HFFc6 (cell line): ENCODE measurements at places on chromosomes 7 and 10.

DNA sequence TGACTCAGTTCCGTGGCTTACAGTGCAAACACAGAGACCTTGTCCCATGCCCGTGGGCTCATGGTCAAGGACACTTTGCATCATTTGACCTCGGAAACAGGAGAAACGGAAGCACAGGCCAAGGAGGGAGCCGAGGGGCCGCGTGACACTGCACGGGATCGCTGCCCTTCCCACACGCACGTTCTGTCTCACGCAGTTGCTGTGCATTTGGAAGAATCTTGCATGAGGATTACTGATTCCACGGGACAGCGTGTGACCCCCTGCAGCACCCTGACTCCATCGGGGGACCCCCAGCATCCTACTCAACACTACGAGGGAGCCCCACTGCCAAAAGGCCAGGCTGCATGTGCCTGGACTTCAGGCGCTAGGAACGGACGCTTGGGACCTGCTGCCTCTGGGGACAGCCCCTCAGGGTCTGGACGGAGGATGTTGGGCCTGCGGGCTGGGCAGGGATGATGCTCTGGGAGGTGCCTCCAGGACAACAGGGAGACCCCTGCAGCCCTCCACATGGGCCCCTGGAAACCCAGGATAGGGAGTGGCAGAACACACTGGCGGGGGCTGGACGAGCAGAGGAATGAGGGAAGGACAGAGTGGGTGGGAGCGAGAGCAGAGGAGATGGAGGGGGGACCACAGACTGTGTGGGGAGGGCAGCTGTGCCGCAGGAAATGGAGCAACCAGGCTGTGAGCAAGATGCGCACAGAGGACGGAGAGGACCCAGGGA lies 222.2 kb downstream of the DNAJB6 start:
- no peaks in the 10 kb centered on the region; the same call in 1 of the 2 replicates for H3K27me3 ChIP-seq
- no peak overlapping the region for H3K4me3 ChIP-seq
- DNase-seq = no peak
- H3K4me1 ChIP-seq = no peaks in the 10 kb centered on the region

- peaks cover 20% of the 10 kb centered on the region for H3K36me3 ChIP-seq
- peaks cover 58% of the 10 kb centered on the region for H3K4me1 ChIP-seq
- H3K27ac ChIP-seq = peak overlapping the region; percentile 98
- H3K27me3 ChIP-seq = no peaks in the 10 kb centered on the region
Observed at GRCh38 chr10:52491246-52491995, 177.3 kb downstream of the DKK1 start.

DNA sequence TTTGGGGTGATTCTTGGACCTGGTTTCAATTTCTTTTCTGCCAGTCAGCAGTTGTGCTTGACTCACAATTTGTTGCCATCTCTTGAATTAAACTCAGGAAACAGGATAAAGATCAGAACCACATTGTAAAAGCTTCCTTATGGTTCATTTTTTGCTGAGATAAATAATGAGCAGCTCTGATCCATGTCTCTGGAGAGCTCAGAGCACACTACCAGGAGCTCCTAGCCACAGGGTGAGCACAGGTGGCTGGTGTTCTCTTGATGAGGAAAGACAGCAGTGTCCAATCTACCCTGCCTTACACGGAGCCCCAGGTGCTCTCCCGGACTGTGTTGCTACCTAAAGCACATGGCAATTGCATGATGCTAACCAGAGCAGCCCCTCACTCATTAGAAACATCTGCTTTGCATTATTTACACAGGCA lies 17.2 kb upstream of the FAM170B start:
- H3K4me3 ChIP-seq = no peak overlapping the region
- H3K27ac ChIP-seq = no peak overlapping the region
- peaks cover 16% of the 10 kb centered on the region for H3K27me3 ChIP-seq
- peaks cover 5% of the 10 kb centered on the region for H3K36me3 ChIP-seq
- peaks cover 17% of the 10 kb centered on the region for H3K4me1 ChIP-seq

DNA sequence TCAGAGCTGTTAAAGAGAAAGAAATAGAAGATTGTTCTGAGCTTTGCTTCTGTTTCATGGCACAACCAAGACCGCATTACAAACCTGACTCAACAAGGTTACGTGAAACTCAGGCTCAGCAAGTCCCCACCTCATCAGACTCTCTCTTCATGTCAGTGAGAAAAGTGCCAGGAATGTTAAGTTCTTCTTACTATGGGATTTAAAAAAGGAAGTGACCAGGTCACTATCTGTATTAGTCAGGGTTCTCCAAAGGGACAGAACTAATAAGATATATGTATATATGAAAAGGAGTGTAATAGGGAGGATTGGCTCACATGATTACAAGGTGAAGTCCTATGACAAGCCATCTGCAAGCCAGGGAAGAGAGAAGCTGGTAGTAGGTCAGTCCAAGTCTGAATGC lies 25.4 kb upstream of the PAPSS2 start:
- no peak overlapping the region for H3K4me3 ChIP-seq
- H3K36me3 ChIP-seq = peaks cover 6% of the 10 kb centered on the region; the same call in 1 of the 2 replicates
- H3K27ac ChIP-seq = no peak overlapping the region
- H3K27me3 ChIP-seq = peaks cover 3% of the 10 kb centered on the region; the same call in 1 of the 2 replicates

DNA sequence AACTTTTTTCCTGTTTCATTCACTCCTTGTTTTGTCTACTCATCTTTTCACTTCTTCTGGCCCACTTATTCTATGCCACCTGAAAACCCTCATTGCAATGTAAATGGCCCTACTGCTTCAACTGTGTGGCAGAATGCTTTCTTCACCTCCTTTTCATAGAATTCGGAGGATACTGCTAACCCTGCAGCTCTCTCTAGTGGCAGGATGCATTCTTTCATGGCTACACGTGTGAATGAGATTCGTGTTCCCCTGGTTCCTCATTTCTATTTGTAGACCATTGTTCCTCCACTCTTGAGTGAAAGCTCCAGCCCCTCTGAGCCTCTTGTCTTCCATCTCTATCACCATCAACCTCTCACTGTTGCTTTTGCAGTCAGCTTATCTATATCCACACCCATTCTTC lies 20.9 kb upstream of the CYP26C1 start:
- peak; percentile 48 for DNase-seq
- no peak overlapping the region for H3K27ac ChIP-seq
- no peaks in the 10 kb centered on the region for H3K36me3 ChIP-seq
- no peak overlapping the region for H3K4me3 ChIP-seq
- peaks cover 16% of the 10 kb centered on the region for H3K4me1 ChIP-seq

GRCh38 chr7:121369462-121369861 lies 26.6 kb downstream of the FAM3C start:
- H3K4me1 ChIP-seq = peaks cover 24% of the 10 kb centered on the region
- H3K36me3 ChIP-seq = no peaks in the 10 kb centered on the region; the same call in 1 of the 2 replicates
- no peaks in the 10 kb centered on the region for H3K27me3 ChIP-seq
- DNase-seq = peak; percentile 17

DNA sequence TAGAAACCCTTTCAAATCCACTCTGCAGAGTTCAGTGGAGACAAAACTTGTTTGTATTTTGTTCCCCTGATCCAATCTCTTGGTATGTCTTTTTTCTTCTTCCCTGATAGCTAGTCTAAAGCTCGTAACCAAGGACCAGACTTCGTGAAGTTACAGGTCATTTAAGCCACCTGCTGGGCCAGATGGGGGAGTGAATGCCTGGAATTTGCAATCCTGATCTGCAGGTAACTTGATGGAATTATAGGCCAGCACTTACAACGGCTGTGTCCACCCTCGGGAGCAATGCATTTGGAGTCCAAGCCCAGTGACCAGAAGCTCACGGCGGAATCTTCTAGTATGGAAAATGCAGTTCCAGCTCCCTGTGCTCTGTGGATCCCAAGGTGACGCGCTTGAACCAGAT lies 566.9 kb downstream of the TCERG1L start:
- H3K4me1 ChIP-seq = no peaks in the 10 kb centered on the region
- H3K4me3 ChIP-seq = no peak overlapping the region
- H3K27me3 ChIP-seq = no peaks in the 10 kb centered on the region
- DNase-seq = no peak
- H3K27ac ChIP-seq = no peak overlapping the region

DNA sequence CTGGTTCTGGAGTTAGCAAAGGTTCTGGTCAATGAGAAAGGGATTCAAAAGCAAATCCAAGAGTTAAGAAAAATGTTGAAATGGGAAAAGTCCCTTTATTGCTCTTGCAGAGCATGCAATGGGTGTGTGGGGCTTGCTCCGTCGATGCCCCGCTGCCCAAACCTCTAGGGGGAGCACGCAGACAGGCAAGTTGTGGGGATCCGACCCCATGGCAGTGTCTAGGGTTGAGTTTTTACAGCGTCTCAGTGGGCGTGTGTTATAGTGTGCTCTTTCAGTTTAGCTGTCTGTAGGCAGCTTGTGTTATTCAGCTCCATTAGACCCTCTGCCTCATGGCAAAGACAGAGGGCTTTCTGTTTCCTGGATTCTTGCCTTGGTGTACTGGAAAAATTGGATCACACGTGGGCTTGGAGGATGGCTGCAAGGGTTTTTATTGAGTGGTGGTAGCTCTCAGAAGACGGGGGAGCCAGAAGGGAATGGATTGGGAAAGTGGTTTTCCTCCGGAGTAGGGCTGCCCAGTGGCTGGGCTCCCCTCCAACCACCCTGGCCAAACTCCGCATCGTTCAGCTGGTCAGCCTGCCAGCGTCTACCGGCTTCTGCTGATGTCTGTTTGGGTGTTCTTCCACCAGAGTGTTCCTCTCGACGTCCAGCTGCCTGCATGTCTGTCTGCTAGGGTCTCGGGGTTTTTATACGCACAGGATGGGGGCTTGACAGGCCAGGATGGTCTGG lies 102.3 kb upstream of the PLXDC2 start:
- H3K27ac ChIP-seq = no peak overlapping the region
- H3K4me1 ChIP-seq = no peaks in the 10 kb centered on the region
- DNase-seq = no peak
- H3K36me3 ChIP-seq = peaks cover 6% of the 10 kb centered on the region; the same call in 1 of the 2 replicates
- H3K4me3 ChIP-seq = no peak overlapping the region

DNA sequence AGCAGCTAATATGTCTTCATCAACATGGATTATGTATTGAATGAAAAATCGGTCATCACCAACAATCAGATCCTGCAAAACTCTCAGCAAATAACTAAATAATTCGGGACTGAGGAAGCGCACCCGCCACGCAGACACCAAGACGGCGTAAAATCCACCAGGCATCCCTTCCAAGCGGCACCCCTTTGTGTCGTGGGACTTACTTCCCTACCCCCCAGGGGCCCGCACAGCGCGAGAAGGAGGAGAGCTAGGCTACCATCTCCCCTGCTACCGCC lies 721 bp downstream of the ARL3 start:
- no peak for DNase-seq
- peak overlapping the region; percentile 91 for H3K4me3 ChIP-seq
- H3K27ac ChIP-seq = peak overlapping the region; percentile 87
- H3K27me3 ChIP-seq = no peaks in the 10 kb centered on the region

- peaks cover 2% of the 10 kb centered on the region; the same call in 1 of the 2 replicates for H3K27me3 ChIP-seq
- peaks cover 17% of the 10 kb centered on the region for H3K4me1 ChIP-seq
- H3K36me3 ChIP-seq = peaks cover 4% of the 10 kb centered on the region
Observed at GRCh38 chr7:41431671-41432070, 271.2 kb downstream of the INHBA start.

DNA sequence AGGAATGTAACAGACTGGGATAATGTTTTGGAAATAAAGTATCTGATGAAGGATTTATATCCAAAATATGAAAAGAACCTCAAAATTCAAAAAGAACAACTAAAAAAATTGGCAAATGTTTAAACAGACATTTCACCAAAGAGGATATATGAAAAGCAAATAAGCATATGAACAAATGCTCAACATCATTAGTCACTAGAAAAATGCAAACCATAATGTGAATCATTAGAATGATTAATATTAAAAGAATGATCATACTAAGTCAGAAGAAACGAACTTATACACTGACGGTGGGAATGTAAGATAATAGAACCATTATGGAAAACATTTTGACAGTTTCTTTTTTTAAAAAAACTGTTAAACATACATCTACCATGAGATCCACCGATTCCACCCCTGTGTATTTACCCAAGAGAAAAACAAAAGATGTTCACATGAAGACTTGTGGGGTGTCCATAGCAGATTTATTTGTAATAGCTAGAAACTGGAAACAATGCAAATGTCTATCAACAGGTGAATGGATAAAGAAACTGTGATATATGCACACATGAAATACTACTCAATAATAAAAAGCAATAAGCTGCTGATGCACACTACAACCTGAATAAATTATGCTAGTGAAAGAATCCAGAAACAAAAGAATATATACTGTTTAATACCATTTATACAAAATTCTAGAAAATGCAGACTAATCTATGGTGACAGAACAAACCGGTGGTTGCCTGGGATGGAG lies 35.7 kb downstream of the PRKG1 start:
- peak; percentile 63 for DNase-seq
- H3K27ac ChIP-seq = peak overlapping the region; percentile 90
- peak overlapping the region; percentile 80 for H3K4me3 ChIP-seq
- H3K27me3 ChIP-seq = no peaks in the 10 kb centered on the region
- H3K36me3 ChIP-seq = peaks cover 8% of the 10 kb centered on the region

DNA sequence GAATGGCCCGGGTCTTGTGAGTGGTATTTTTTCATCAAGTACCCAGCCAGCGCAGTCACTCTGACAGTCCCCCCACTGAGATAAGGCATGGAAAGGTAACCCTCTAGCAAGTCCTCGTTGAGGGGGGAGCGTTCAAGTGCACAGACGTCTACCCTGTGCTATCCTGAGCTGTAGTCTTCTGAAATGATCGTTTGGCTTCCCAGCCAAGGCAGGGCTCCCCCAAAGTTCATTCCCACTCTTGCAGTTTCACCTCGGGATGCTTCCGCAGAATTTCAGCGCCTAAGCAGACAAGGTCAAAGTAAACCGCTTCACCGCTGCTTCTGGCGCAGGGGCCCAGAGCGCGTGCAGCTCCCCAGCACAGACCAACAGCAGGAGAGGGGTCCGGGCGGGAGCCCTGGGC lies 1.8 kb downstream of the INSYN2A start:
- DNase-seq = no peak
- H3K4me1 ChIP-seq = peaks cover 15% of the 10 kb centered on the region
- no peak overlapping the region for H3K27ac ChIP-seq
- H3K4me3 ChIP-seq = no peak overlapping the region
- H3K36me3 ChIP-seq = no peaks in the 10 kb centered on the region

DNA sequence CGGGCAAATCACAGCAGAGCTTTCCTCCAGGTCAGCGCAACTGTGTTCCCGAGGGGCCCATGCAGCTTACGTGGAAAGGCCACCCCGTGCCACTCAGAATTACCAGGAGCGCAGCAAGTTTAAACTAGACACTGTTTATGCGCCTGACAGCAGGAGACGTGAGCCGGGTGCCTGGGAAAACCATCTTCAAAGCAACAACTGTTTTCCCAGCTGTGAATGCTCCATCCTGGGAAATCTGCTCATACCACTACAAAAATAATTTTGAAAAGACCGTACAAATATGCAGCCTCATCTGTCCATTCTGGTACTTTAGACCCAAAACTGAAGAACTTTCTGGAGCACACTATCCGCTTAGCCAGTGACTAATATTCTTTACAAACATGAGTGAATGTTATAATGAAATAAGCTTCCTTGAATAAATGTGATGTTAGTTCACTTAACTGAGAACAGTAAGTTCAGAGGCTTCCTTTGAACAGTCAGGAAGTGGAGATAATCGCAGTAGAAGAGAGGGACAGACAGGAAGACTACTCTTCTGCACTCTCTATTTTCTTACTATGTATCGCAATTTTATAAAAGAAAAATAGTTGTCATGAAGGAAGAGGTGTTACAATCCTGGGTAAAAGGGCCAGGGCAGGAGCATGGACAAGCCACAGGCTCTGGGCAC lies 16.7 kb downstream of the GPER1 start:
- H3K4me1 ChIP-seq = no peaks in the 10 kb centered on the region
- no peaks in the 10 kb centered on the region; the same call in 1 of the 2 replicates for H3K27me3 ChIP-seq
- no peak overlapping the region for H3K4me3 ChIP-seq
- H3K36me3 ChIP-seq = 0 out of 2 replicates have a peak, but pooled peaks cover under 1% of the 10 kb centered on the region
- no peak for DNase-seq
- no peak overlapping the region for H3K27ac ChIP-seq

- H3K36me3 ChIP-seq = no peaks in the 10 kb centered on the region; the same call in 1 of the 2 replicates
- peaks cover 23% of the 10 kb centered on the region for H3K27me3 ChIP-seq
- H3K4me1 ChIP-seq = peaks cover 13% of the 10 kb centered on the region
- H3K27ac ChIP-seq = no peak overlapping the region
Observed at GRCh38 chr10:132964231-132964630, 21.9 kb upstream of the CFAP46 start.
